ENCODE measurements at places on chromosomes 3 and 15.

DNA sequence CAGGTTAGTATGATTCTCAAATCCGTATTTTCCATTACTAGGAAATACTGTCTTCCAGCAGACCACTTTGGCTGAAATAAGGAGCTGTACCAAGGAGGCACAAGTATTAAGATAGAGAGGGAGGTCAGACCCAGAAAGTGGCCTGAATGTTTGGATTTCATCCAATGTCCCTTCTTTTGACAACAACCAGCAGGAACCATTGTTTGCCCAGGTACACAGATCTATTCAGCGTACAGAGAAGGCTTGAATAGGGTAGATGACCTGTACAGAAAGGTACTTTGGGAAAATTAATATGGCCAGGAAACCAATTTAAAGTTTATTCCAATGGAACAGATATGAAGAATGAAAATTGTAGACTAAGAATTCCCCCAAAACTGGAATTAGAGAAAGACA lies 12.6 kb downstream of the MTHFS start:
- DNase-seq, result no peak

- no peak for DNase-seq
Measured at GRCh38 chr3:112508860-112509259, 9.6 kb upstream of the BTLA start.

GRCh38 chr3:126996905-126997304 lies 14.0 kb downstream of the PLXNA1 start:
- no peak for DNase-seq

- no peak for DNase-seq
Measured at GRCh38 chr3:99407257-99407656, 231.1 kb upstream of the COL8A1 start.

DNA sequence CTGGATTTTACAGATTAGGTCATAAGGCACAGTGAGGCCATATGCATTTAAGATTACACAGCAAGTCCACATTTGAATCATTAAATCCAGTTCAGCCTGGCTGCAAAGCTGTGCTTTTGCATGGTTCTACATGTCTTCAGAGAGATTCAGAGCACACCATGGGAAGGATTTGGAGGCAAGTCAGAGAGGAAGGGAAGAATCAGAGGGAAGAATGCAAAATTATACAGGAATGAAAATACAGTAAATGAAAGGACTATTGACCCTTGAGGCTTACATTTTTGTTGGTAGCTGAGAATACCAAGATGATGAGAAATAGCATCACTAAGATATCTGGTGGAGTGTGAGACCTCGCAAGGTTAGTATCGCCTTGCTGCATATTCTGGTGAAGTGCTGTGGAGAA lies 13.9 kb downstream of the FILIP1L start:
- DNase-seq, result no peak

GRCh38 chr15:68285259-68285980 lies 7.9 kb downstream of the FEM1B start:
- DNase-seq, result no peak

- no peak for DNase-seq
Measured at GRCh38 chr3:138914870-138915502, 32.0 kb downstream of the FOXL2 start.

DNA sequence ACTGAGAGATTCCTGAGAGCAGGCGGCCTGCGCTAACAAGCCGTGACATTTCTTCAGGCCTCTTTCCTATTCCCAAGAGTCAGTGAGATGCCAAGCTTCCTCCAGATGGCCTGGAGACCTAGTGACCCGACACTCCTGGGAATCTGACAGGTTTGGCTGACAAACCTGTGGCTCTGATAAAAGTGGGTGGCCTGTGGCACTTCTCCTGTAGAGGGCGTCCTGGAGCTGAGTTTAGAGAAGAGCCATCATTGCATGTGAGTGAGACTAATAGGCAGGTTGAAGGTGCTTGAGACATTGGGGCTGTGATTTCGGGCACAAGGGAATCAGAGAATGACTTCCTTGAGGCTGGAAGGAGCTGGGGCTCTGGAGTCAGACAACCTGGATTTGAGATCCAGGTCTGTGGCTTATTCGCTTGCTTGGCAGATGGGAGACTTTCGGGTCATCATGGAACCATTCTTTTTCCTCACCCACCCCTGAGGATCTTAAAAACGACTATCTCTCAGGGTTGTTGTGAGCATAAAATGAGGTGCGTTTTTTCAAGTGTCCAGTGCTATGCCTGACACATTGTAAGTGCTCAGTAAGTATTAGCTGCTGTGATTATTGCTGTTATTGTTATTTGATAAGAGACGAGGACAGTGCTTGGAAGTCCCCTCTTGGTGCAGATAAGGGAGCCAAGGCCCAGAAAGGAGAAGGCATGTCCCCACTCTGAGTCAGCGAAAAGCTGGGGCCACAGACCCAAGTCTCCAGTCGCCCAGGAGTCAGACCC lies 77.2 kb downstream of the SCN10A start:
- no peak for DNase-seq

GRCh38 chr15:50180091-50180490 lies 1.9 kb upstream of the SLC27A2 start:
- DNase-seq, result no peak

GRCh38 chr15:67199881-67200763 lies 54.3 kb downstream of the AAGAB start:
- DNase-seq, result no peak

GRCh38 chr3:45927881-45928280 lies 15.4 kb upstream of the CXCR6 start:
- no peak for DNase-seq

All from NCI-H446 (cell line).